ENCODE measurements at places on chromosomes 1 and 21. TPM values are rescaled to one million over a fixed set of nuclear protein-coding genes. Genes with fewer than 3 reads are reported as not detected.
A peak's percentile ranks its signal among the peaks of the same experiment; 100 is the strongest.

DNA sequence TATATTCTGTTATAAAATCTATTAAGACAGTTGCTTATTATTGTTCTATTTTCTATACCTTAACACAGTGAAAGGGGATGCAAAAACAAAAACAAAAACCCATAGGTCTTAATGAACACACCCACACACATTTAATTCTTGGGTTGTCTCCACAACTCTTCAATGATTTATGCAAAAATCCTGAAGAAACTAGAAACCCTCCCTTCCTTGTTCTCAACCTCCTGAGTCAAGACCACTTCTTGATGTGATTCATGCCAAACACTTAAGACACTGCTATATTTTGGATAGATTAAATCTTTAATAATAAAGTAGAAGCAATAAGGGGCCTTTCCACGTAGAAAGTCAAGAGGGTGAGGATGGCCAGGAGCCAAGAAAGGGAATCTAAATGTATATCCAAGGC is 23.4 kb downstream of the SCAF4 start:
- peaks cover 7% of the 10 kb centered on the region for H3K4me1 ChIP-seq
- no peaks in the 10 kb centered on the region for H3K27me3 ChIP-seq
- DNase-seq, result no peak

Gene CHAF1B
- 16.4 TPM for total RNA-seq

- H3K36me3 ChIP-seq, result no peaks in the 10 kb centered on the region
- no peaks in the 10 kb centered on the region for H3K27me3 ChIP-seq
- H3K4me3 ChIP-seq, result no peak overlapping the region
- no peak for DNase-seq
- no peaks in the 10 kb centered on the region for H3K4me1 ChIP-seq
Observed at GRCh38 chr1:62954758-62955157, 170.8 kb downstream of the ATG4C start.

DNA sequence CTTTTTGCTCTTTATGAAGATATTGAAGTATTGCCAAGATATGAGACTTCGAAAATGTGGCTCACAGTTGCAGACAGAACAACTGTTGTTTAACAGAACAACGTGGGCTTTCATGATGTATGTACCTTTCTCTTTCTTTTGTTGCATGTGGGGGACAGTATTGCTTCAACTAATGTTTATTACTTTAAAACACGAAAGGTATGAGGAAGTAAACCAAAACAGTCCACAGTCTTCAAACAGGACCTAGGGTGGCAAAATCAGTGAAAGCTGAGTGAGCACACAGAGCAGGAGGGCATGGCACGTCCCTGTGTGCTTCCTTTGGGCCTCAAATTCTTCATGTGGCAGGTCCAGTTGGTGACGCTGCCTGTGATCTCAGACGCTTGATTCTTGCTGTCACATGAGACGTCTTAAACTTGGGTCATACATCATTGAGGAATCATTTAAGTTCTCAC is 7.8 kb upstream of the CHAF1B start:
- H3K27ac ChIP-seq, result no peak overlapping the region
- H3K36me3 ChIP-seq, result no peaks in the 10 kb centered on the region
- H3K4me1 ChIP-seq, result peaks cover 4% of the 10 kb centered on the region
- no peak overlapping the region for H3K4me3 ChIP-seq

DNA sequence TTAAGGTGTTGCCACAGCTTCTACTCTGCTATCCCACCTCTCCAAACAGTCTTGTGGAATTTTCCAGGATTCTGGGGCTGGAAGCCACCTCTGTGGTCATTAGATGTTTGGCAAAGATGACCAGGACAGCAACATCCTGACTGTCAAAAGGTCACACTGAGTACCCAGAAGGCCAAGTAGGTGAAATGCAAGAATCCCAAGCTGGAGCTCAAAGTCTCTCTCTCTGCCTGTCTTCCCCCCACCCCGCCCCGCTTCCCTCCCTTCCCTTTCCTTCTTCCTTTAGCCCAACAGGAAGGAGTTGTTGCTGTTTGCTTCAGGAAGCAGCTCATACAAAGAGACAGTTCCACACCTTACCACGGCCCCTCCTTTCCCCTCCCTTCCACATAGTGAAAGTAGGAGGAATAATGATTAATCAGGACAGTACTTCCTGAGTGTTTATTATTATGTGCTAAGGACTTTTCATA is 75.6 kb upstream of the SLC2A1 start:
- peak; percentile 73 for DNase-seq
- H3K4me1 ChIP-seq, result peaks cover 62% of the 10 kb centered on the region
- H3K27ac ChIP-seq, result peak overlapping the region; percentile 73

DNA sequence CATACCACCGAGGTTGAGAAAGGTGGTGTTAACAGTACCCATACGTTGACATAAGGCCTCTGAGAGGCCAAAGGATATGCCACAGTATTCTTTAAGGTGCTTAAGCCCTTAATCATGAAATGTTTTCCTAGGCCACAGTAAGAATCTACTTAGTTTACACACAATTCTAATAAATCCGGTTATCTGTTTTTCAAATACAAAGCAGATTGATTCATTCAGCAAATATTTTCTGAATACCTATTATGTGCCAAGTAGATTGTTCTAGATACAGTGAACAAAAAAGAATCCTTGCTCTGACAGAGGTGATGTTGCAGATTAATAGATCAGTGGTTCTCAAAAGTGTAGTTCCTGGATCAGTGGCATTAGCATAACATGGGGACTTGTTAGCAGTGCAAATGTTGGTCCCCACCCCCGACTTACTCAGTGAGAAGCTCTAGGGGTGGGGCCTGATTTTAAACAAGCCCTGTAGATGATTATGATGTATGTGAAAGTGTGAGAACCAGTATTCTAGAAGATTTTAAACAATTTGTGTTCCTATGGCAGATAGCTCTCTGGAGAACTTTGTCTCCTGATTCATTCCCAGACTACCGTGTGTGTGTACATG is 61.6 kb downstream of the NFIA start:
- DNase-seq, result no peak
- H3K36me3 ChIP-seq, result no peaks in the 10 kb centered on the region
- no peaks in the 10 kb centered on the region for H3K27me3 ChIP-seq

Gene CASQ1
- not detected for total RNA-seq

DNA sequence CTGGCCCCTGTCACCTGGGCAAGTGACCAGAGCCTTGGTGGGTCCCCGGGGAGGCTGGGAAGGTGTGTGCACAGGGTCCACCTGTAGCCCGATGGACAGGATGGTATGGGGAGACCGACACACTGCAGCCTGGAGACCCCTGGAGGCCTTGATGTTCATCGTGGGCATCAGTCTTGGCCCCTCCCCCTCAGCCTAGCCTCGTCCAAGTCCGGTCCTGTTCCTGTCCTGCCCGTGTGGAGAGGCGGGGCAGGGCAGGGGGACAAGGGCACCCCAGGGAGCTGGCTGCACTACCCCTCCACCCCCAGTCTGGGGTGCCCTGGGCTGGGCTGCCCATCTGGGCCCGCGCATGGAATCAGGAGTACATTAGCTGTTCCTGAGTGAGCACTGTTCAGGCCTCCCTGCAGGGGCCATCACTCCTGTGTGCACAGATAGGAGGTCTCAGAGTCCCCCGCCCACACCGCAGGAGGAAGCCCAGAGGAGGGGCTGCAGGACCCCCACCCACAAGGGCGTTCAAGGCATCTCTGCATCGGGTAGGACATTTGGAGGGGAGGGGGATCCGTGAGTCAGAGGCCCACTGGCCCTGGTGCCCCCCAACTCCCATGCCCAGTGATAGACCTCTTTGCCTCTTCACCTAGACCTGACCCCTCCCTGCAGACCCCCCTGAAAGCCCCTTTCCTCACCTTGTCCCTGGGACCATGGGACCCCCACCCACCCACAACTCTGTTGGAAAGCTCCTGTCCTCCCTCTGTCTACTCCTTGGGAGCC is 63.2 kb downstream of the WNT9A start:
- H3K27me3 ChIP-seq, result no peaks in the 10 kb centered on the region
- H3K36me3 ChIP-seq, result no peaks in the 10 kb centered on the region
- DNase-seq, result no peak
- no peak overlapping the region for H3K4me3 ChIP-seq
- H3K27ac ChIP-seq, result no peak overlapping the region
- no peaks in the 10 kb centered on the region for H3K4me1 ChIP-seq

DNA sequence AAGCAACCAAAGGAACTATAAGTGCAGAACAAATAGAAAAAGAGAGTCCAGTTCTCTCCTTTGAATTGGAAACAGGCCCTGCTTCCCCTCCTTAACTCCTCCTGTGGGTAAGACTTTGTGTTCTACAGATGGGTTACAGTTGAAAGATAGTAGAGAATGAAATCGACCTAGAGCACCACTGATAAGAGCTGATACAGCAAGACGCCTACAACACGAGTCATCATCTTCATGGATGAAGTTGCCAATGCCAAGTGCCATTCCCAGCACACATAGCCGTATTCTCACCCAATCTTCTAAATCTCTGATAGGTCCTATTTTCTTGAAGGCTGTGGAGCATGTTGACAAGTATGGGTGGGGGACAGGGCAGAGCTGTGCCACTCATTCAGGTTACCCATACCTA is 99.8 kb upstream of the CAMK1G start:
- no peaks in the 10 kb centered on the region for H3K4me1 ChIP-seq
- no peak overlapping the region for H3K27ac ChIP-seq
- H3K27me3 ChIP-seq, result no peaks in the 10 kb centered on the region
- no peak overlapping the region for H3K4me3 ChIP-seq

- no peak overlapping the region for H3K4me3 ChIP-seq
- H3K4me1 ChIP-seq, result no peaks in the 10 kb centered on the region
- no peaks in the 10 kb centered on the region for H3K36me3 ChIP-seq
- no peaks in the 10 kb centered on the region for H3K27me3 ChIP-seq
Observed at GRCh38 chr21:31022306-31022705, 16.0 kb downstream of the KRTAP19-8 start.

GRCh38 chr1:54335011-54335754 is 71.0 kb downstream of the SSBP3 start:
- DNase-seq, result no peak
- H3K36me3 ChIP-seq, result no peaks in the 10 kb centered on the region
- H3K4me3 ChIP-seq, result no peak overlapping the region
- H3K27ac ChIP-seq, result no peak overlapping the region
- H3K4me1 ChIP-seq, result 0 out of 2 replicates have a peak, but pooled peaks cover 3% of the 10 kb centered on the region

Gene PRKAA2
- total RNA-seq, result 5.8 TPM

GRCh38 chr1:18693256-18694098 is 62.8 kb downstream of the PAX7 start:
- DNase-seq, result no peak
- no peaks in the 10 kb centered on the region for H3K27me3 ChIP-seq
- H3K4me1 ChIP-seq, result no peaks in the 10 kb centered on the region
- H3K36me3 ChIP-seq, result no peaks in the 10 kb centered on the region
- H3K4me3 ChIP-seq, result no peak overlapping the region

- no peaks in the 10 kb centered on the region for H3K36me3 ChIP-seq
- no peaks in the 10 kb centered on the region for H3K27me3 ChIP-seq
- H3K4me1 ChIP-seq, result no peaks in the 10 kb centered on the region
- no peak overlapping the region for H3K27ac ChIP-seq
Observed at GRCh38 chr1:229086091-229086490, 184.8 kb upstream of the RAB4A start.

Gene TTC39A
- 21.0 TPM for total RNA-seq

- H3K27me3 ChIP-seq, result no peaks in the 10 kb centered on the region
- H3K27ac ChIP-seq, result no peak overlapping the region
- H3K36me3 ChIP-seq, result no peaks in the 10 kb centered on the region
- H3K4me1 ChIP-seq, result no peaks in the 10 kb centered on the region
Observed at GRCh38 chr1:66890621-66891020, 34.0 kb downstream of the DNAI4 start.

Gene CYP4X1
- 5.5 TPM for total RNA-seq

Gene PLOD1
- total RNA-seq, result 89.3 TPM

- DNase-seq, result no peak
- H3K27me3 ChIP-seq, result no peaks in the 10 kb centered on the region
- H3K4me3 ChIP-seq, result peak overlapping the region; percentile 94
- no peaks in the 10 kb centered on the region for H3K4me1 ChIP-seq
- H3K27ac ChIP-seq, result peak overlapping the region; percentile 95
Observed at GRCh38 chr1:19597496-19598309, 46.4 kb upstream of the NBL1 start.

- H3K27ac ChIP-seq, result peak within 1 kb of the TSS; percentile 58
- H3K4me1 ChIP-seq, result no peaks in the 10 kb centered on the region
- H3K4me3 ChIP-seq, result peak within 1 kb of the TSS; percentile 37
- H3K27me3 ChIP-seq, result no peaks in the 10 kb centered on the region
Observed at GRCh38 chr1:149917571-149918144, at the start of gene SV2A. Gene SV2A (minus strand): TSS chr1:149917844. CDS start chr1:149913840, 4,004 bp downstream.

GRCh38 chr1:3366126-3367051 is 88.1 kb upstream of the ARHGEF16 start:
- H3K27ac ChIP-seq, result no peak overlapping the region
- no peaks in the 10 kb centered on the region for H3K4me1 ChIP-seq
- no peaks in the 10 kb centered on the region for H3K36me3 ChIP-seq
- no peak overlapping the region for H3K4me3 ChIP-seq

Gene ZNF695
- 25.2 TPM for total RNA-seq

Gene OR10J1
- not detected for total RNA-seq

GRCh38 chr1:109396871-109397580 is 692 bp downstream of the SORT1 start:
- no peaks in the 10 kb centered on the region for H3K27me3 ChIP-seq
- H3K4me3 ChIP-seq, result peak overlapping the region; percentile 41
- DNase-seq, result no peak
- peaks cover 35% of the 10 kb centered on the region for H3K4me1 ChIP-seq
- H3K27ac ChIP-seq, result peak overlapping the region; percentile 73

DNA sequence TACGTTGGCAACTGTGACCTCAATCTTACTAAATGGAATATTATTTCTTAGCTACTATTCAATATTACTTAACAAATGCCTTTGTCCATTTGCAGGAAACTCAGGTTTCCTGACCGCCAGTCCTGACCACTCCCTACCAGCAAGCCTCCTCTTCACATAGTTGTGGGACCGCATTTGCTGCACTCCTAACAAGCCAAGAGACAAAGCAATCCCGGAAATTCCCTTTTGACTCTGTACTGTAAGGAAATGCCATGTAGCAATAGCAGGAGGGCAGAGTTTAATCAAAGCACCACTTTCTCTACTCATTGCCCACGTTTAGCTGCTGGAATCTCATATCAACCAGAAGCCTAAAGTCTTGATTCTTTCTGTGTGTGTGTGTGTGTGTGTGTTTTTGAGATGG is 28.1 kb upstream of the ACBD6 start:
- no peaks in the 10 kb centered on the region for H3K36me3 ChIP-seq
- no peak overlapping the region for H3K4me3 ChIP-seq
- DNase-seq, result no peak
- H3K27ac ChIP-seq, result peak overlapping the region; percentile 59

Gene ZNF593OS
- total RNA-seq, result 0.45 TPM

DNA sequence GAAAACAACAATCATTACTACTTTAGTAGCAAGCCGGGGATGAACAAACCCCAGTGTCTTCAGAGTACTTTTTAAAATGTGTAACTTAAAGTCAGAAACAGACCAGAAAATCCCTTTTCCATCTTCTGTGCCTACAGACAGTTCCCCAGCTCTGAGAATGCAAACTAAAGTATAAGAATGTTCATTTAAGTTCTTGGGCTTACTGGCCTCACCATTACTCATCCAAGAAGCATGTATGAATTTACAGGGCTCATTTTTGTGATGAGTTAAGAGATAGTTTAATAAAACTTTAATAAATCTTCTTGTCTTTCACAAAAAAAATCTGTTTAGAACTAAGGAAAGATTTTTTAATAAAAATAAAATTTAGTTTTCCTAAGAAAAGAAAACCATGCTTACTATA is 4.6 kb downstream of the LPGAT1 start:
- no peaks in the 10 kb centered on the region for H3K36me3 ChIP-seq
- no peaks in the 10 kb centered on the region for H3K4me1 ChIP-seq
- no peaks in the 10 kb centered on the region for H3K27me3 ChIP-seq
- no peak overlapping the region for H3K27ac ChIP-seq
- H3K4me3 ChIP-seq, result no peak overlapping the region
